ENCODE measurements at places on chromosomes 3 and 15. TPM values are rescaled to one million over a fixed set of nuclear protein-coding genes. Genes with fewer than 3 reads are reported as not detected.

DNA sequence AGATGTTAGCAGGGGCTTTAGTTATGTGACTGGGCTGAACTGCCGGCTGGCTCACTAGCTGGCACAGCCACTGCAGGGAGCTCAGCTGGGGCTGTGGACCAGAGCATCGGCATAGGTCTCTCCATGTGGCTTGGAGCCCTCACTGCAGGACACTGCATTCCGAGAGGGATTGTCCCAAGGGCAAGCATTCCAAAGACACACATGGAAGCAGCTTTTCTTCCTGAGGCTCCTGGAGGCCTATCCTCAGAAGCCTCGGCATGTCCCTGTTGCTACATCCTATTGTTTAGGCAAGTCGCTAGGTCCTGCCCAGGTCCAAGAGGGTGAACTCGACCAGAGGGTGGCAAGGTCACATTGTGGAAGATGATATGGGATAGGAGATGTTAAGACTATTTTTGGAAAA is 209.8 kb downstream of the PLCL2 start:
- no peak for DNase-seq

- DNase-seq, result no peak
Measured at GRCh38 chr3:60594025-60594424, 657.2 kb downstream of the FHIT start.

Gene RAB27A
- 27.4 TPM for total RNA-seq

- no peak for DNase-seq
Measured at GRCh38 chr15:60975218-60975617, 253.9 kb downstream of the RORA start.

DNA sequence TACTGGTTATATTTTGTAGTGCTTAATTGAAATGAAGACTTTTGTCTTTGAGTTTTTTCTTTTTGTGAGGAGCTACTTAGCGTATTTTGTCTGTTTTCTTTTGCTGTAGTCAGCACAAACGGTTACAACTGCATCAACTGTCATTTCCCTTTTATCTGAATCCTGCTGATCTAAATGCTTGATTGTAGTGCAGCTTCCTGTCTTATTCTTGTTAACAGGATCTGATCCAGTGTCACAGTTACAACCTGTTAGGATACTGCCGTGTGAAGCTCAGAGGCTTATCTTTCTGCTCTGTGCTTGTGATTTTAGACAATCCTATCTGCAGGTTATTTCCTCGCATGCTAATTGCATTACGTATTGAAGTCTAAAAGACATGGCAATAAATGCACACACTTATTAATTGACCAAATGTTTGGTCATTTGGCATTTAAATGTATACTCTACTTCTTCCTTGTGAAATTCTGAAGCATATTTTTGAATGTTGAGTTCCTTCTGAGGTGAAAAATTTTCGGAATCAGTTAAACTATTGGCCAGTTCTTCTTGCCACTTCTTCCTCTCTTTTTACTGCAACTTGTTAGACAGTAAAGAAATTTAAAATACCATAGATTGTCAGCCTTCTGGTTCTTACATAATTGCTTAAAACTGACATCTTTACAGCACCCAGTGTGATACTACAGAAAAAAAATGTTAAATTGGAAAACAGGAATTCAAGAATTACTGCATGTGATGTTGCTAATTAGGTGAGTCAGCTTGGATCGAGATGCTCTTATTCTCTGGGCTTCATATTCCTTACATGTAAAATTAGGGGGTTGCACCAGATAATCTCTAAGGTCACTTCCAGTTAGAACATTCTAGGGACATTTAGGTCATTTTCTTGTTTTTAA is 168.2 kb downstream of the MBNL1 start:
- DNase-seq, result peak; percentile 76
